ENCODE measurements at places on chromosomes 11 and 22.

DNA sequence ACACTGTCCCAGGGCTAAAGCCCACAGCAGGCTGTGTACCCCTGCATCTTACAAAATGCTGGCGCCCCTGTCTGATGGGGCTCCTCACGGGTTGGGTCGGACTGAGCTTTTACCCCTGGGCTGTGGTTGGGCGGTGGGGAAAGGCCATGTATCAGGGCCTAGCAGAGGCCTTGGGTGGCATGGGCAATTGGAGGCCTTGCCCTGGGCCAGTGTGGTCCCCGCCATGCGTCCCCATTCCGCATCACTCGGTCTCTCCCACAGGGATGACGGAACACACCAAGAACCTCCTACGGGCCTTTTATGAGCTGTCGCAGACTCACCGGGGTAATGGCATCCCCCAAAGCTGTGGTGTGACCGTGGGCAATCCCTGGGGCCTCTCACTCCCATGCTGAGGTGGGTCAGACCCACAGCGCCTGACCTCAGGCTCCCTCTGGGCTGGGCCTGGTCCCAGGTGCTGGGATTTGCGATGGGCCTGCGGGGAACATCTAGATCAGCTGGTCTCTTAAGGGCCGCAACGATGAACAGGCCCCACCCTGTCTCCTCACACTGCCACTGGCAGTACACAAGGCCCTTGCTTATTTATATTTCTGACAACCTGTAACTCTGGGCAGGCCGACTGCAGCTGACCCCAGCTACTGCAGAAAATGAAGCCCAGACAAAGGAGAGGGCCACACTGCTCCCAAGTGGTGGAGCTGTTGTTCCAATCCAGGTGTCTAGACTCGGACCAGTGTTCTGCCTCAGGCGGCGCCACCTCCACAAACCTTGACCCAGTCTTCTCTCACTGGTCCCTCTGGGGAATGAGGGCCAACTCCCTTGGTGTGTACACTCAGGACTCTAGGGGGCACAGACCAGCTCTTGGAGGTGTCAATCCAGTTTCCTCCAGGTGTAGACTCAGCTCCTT, 12.3 kb downstream of the SLC16A8 start:
- DNase-seq = no peak

DNA sequence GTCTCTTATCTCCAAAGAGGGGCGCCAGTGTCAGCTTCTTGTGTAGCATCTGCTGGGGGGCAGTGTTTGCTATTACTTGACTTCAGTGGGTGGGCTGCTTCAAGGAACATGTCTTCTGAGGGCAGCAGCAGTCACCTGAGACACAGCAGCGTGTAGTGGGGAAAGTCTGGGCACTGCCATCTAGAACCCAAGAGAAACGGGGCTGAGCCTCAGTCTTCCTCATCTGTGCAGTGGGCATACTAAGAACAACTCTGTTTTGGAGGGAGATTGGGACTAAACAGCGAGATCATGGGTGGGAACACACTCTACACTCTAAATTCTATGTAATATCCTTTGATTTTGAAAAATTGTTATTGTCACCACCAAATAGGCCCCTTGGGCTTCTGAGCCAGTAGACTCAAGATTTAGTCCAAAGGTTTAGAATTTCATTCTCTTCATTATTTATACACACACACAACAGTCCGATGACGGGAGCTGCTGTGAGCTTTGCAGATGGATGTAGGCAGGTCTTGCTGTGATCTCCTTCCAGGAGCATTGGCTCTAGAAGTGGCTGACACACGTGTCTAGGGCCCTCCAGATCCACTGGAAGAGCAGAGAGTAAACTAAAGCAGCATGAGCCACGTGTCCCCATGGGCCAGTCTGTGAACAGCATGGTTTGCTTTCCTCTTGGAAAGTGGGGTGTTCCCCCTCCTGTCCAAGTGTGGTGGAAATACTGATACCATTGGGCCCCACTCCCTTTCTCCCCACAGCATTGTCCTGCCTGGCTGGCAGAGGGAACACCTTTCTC, 51.8 kb downstream of the TRAF6 start:
- DNase-seq = no peak

DNA sequence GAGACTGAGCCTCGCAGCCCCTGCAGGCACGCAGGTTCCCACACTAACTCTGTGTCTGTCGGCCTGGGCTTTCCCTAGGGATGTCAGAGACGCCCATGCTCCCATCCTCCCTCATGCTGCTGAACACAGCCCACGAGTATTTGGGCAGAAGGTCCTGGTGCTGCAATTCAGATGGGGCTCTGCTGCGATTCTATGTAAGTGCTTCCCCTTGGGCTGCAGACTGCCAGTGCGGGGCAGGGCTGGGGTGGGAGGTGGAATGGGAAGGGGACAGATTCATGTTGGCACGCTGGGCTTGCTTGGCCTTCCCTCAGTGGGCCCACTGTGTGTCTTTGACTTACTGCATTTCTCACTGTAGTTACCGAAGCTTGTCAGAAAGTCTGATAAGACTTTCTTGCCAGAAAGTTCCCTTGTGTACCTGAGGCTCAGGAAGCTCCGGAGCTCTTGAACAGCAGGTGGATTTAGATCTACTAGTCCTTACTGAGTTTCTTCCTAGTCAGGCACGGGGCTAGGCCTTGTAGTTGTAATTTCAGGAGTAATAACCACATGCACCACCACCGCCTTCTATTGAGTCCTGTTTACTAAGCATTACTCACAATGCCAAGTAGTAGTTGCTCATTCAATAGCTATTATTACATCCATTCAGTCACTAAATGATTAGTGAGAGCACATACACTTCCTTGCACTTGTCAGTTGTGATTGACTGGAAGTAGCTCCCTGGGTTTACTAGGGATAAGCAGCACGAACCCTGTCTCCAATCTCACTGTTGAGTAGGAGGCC, 65.2 kb downstream of the CABIN1 start:
- no peak for DNase-seq

DNA sequence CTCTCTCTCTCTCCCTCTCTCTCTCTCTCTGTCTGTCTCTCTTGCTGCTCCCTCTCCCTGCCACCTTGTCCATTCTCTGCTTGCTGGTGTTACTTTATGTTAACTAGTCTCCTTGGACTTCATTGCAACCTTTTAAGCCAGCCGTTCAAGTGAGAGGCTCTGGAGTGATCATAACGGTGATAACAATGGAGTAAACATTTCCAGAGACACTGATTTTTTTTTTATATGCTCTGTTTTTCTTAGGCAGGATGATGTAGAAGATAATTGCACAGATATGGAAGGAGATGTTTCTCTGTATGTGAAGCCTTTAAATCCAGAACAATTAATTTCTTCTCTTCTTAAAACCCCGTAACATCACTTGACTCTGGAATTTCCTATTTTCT, 287.7 kb downstream of the TMEM135 start:
- DNase-seq = no peak

DNA sequence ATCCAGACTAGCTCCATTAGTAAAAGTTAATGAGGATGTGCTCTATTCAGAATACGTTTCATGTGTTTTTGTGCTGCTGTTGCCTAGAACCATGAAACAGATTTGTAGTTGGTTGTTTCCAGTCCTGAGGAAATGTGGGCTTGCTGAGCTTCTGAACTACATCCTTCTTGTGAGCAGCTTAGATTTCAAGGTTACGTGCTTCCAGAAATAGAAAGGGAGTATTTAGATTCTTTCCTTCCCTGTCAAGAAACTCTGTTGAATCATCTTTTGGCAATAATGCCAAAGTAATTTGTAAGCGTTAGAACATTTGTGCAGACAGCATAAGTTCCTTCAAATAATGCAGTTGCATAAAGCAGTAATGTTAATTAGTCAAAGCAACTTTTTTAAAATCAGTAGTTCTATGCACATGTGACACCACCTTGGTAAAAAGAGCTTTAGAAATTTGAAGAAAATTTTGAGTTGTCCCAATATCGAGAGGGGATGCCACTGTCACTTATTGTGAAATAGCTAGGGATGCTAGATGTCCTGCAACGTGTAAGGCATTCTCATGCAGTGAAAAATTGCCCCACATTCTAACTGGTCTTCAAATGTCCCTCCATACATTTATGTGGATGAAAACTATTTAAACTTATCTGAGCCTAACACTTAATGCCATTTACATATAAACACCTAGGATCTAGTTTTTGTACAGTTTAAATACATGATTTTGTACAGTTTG, 169.6 kb downstream of the ETS1 start:
- no peak for DNase-seq

- no peak for DNase-seq
Observed at GRCh38 chr11:62573006-62573591, 592 bp downstream of the EEF1G start.

GRCh38 chr11:129976328-129976727, 26.3 kb downstream of the PRDM10 start:
- no peak for DNase-seq

- no peak for DNase-seq
Observed at GRCh38 chr11:62645671-62645945, 805 bp downstream of the GANAB start.

GRCh38 chr11:45649544-45650165, 15.8 kb downstream of the CHST1 start:
- no peak for DNase-seq

DNA sequence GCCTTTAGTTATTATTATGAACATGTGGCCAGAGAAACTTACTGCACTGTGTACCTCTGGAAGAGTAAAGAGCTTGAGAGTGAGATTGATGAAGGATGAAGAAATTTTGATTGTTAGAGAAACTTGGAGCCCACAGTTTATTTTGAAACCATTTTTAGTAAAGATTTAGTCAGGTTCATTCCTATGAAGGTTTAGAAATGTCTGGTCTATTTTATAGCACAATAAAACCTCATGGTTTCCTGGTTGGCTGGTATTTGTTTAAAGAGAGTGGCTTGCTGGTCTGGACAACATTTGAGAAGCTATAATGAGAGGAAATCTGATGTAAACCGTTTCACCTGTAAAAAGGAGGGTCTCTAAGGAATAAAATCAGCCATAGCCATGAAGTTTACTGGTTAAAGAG, 8.8 kb upstream of the PDE3B start:
- no peak for DNase-seq
